Activated T-helper 1 cell treated with anti-CD3 and anti-CD28 coated beads, Interleukin-2, amount 50 U/mL, for 16 hours (primary cell): ENCODE measurements at places on chromosomes 2 and 18.

GRCh38 chr2:74205596-74205995 lies 7.2 kb downstream of the MTHFD2 start:
- DNase-seq, result no peak

DNA sequence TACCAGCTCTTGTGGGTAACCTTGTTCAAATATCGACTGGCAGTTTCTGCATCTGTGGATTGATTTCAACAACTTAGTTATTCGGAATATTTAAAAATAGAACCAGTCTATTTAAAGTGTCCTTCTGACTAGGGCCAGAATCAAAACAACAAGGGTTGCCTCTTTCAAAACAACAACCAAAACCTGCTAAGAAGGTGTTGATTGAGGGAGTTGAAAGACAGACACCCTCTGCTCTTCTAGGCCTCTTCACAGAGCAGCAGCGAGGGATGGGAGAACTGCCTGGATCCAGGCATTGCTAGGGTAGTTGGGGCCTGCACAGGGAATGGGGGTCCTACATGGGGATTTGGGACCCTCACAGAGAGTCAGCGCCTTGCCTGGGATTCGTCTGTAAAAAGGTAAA lies 19.8 kb downstream of the TTR start:
- no peak for DNase-seq

DNA sequence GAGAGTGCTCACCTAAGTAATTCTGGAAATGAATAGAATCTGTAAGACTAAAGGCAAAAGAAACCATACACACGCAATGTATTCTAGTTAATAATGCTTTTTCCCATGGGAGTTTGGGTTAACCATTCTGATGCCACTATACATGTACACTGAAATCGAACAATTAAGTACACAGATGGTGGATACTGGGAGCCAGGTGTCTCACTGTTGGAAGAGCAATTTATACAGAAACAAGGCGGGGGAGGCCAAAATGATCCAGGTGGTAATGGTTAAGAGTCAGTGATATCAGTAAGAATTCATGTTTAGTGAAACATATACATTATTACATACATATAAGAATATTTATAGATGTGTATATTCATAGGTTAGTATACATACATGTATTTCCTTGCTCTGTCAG lies 67.2 kb downstream of the TMEM131 start:
- no peak for DNase-seq

DNA sequence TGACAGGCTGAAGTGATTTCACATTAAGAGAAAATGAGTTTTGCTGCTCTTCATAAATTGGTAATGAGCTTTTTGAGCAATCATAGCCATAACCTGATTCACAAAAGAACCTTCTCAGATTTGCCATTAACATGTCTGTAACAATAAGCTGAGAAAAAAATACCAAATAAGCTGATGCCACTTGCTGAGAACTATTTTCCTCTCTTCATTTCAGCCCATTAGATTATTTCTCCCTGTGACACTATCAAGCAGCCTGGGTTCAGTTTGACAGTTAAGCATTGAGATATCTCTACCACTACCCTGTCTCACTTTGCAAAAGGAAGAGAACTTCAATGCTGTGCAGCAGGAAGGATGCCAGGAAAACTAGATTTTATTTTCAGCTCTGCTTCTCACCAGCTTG lies 673.9 kb downstream of the TRIB2 start:
- DNase-seq, result no peak

- DNase-seq, result no peak
Observed at GRCh38 chr2:113257516-113258264, 21.0 kb downstream of the PAX8 start.

- no peak for DNase-seq
Observed at GRCh38 chr2:14773696-14774095, 141.2 kb downstream of the LRATD1 start.

DNA sequence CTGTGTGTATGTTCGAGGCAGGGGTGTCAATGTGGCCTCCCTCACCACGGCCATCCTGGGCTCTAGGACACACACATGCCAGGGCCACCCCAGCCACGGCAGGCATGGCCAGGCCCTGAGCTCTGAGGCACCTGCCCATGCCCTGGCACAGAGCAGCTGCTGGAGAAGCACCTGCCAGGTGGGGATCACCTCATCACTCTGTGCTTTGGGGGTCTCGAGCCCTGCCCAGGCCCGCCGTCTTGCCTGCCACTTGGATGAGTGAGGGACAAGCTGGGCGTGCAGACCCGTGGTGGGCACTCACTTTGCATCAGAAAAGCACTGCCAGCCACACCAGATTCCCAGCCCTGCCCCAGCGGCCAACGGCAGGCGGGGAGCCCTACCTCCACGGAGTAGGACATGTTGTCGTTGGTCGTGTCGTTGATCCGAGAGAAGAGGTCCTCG lies 33.1 kb downstream of the KIF1A start:
- no peak for DNase-seq

DNA sequence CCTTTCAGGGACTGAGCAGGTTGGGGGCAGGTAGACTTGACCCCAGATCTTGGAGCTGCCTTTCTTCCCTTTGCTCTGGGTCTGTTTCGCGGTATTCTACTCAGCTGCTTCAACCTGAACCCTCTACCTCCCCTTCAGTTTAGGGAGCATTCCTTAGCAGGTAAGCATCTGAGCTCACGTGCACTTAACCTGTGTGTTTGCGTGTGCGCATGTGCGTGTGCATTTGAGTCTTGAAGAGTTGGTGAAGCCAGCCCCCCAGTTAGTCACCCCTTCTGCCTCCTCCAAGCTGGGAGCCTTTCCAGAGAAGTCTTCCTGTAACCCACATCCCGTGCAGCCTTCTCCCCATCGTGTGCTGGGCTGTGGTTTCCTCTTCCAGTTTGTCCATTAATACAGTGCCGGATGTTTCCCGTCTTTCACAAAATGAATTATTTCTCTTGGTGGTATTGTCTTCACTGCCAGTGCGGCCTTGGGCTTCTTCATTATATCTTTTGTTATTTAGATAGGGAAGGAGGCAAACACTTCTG lies 33.2 kb downstream of the B3GNT2 start:
- DNase-seq, result no peak

DNA sequence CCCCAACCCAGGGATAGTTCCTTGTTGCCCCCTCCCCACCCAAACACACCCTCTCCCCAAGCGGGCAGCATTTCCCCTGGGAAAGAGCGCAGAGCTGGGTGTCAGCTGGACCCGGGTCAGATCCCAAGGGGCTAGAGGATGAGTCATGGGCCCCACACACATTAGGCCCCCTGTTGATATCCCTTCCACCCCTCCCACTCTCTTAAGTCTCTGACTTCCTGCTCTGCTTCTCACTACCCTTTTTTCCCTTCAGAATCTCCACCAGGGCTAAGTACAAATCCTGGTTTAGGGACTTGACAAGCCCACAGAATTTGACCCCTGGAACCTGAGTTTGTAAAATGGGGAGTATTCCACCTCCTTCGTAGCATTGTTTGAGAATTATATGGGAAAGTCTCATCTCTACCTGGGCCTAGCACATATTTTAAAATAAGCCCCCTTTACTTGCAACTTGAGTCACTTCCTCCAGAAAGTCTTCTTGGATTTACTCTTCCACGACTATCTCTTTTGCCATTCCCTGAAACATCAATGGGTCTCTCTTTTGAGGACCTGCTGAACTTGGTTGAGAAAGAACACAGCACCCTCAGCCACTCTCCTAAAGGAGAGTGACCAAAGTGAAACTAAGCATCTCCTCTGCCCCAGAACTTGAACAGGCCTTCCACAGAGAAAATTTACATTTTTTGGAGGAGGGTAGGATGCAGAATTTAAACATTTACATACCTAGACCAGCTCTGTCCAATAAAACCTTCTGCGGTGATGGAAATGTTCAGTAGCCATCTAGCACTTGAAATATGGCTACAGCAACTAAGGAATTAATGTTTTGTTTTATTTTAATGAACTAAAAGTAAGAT lies 4.7 kb downstream of the RTKN start:
- DNase-seq, result no peak

DNA sequence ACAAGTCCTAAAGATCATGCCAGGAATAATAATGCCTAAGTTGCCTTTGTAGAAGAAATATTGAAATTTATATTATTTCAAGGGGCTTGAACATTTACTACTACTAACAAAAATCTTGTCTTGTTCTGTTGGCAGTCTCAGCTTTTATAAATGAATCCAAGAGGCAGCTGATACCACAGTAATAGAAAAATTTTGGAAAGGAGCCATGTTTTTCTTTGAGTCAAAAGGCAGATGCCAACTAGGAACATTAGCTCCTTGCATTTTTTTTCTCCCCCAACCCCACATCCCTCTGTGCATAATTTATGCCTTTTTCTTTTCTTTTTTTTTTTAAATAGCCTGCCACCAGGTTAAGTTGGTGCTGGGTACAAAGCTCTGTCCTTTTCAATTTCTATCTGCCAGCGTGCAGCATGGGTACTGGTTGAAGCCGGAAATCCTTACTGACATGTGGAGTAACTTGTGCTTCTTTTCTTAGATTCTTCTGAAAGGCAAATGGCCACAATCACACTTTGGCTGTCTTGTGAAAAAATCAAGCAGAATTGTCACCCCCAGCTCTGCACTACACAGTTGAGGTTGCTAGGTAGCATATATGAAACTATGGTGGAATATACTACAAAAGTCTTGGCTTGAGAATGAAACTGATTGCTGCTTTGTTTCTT lies 98.8 kb downstream of the RHBDD1 start:
- DNase-seq, result no peak

- peak; percentile 54 for DNase-seq
Observed at GRCh38 chr2:190408538-190409271, 550 bp downstream of the MFSD6 start.

GRCh38 chr2:67258122-67258521 lies 139.0 kb upstream of the ETAA1 start:
- no peak for DNase-seq

DNA sequence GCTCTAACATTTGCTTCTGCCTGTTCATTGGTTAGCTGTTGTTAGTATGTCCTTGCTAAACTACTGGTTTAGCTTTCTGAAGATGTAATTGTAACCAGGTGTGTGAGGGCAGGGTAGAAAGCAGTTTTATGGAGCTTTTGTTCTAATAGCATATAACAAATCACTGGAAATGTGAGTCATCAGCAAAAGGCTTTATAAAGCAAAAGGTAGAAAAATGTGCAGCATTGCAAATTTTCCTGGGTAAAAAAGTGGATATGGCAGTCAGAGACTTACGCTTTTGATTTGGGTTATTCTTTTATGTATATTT lies 85.3 kb downstream of the ZNF407 start:
- no peak for DNase-seq

GRCh38 chr18:58520969-58521368 lies 107.9 kb downstream of the ALPK2 start:
- no peak for DNase-seq

DNA sequence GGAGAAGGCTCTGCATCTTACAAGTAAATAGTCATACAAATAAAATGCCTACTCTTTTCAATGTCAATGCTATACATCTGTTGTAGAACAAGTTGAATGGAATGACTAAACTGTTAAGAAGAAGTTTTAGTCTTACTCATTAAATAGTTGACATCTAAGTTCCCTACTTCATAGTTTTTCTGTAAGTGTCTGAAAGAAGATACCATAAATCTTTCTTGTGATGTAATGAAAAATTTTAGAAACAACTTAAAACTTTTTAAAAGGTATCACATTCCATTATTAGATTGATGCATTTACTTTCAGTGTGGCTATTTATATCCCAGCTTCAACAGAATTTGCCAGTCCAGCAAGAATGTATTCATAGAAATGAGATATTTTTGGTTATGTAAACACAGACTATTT lies 185.2 kb upstream of the EPC2 start:
- DNase-seq, result no peak

DNA sequence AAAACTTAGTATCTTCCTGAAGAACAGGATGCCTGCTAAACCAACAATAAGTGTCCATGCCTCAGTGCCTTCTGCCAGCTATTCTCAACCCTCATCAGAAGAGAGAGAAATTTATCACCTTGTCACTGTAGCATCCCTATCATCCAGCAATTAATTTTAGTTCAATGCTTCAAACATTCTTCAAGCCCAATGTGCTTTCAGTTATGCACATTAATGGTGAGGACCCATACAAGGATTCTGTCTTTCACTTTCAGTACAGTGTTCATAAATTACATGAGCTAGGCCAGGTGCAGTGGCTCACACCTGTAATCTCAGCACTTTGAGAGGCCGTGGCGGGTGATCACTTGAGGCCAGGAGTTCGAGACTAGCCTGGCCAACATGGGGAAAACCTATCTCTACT lies 47.0 kb upstream of the MSH6 start:
- no peak for DNase-seq

- DNase-seq, result no peak
Observed at GRCh38 chr18:55186588-55186987, 227.3 kb upstream of the CCDC68 start.

GRCh38 chr2:71640489-71640888 lies 187.1 kb downstream of the DYSF start:
- DNase-seq, result no peak

GRCh38 chr2:205880048-205880447 lies 197.7 kb downstream of the NRP2 start:
- no peak for DNase-seq

DNA sequence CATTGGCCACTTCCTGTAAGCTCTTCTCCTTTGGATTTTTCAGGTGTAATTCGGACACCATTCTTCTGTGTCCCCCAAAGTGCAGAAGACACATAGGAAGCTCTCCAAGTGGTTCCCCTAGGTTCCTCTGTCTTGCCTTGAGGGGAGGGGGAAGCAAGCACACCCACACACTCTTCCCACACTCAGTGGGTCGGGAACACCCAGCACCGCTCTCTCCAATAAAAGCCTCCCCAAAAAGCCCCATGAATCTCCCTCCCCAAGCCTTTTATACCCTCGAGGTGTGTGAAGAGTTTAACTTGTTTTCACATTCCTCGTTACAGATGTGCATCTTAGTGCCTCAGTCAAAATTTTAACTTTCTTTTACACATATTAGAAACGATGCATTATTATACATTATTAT lies 9.9 kb upstream of the TMEM237 start:
- DNase-seq, result no peak

GRCh38 chr18:37122877-37123276 lies 293.9 kb downstream of the KIAA1328 start:
- DNase-seq, result no peak

DNA sequence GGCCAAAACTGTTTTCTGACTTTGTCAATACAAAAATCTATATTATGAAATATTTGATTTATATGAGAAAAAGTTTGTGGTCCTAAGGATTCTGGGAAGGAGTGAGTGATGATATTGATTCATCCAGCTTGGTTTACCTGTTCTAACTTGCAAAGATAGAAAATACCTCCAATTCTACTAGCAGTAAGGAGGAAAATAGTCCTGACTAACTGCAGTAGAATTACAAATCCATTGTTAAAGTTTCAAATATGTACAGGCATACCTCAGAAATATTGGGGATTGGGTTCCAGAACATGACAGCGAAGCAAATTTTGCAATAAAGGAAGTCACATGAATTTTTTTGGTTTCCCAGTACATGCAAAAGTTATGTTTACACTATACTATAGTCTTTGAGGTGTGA lies 158.8 kb upstream of the CYRIA start:
- DNase-seq, result no peak

- no peak for DNase-seq
Observed at GRCh38 chr2:36425608-36426355, 70.2 kb downstream of the CRIM1 start.

- DNase-seq, result no peak
Observed at GRCh38 chr18:43827311-43827710, 550.0 kb upstream of the SYT4 start.

GRCh38 chr18:38951633-38952032 lies 1386.0 kb upstream of the CELF4 start:
- DNase-seq, result no peak
